ENCODE measurements at places on chromosomes 1 and 21. TPM values are rescaled to one million over a fixed set of nuclear protein-coding genes. Genes with fewer than 3 reads are reported as not detected.

Gene SIPA1L2
- 1.6 TPM for total RNA-seq

Gene OR2T35
- total RNA-seq, result not detected

DNA sequence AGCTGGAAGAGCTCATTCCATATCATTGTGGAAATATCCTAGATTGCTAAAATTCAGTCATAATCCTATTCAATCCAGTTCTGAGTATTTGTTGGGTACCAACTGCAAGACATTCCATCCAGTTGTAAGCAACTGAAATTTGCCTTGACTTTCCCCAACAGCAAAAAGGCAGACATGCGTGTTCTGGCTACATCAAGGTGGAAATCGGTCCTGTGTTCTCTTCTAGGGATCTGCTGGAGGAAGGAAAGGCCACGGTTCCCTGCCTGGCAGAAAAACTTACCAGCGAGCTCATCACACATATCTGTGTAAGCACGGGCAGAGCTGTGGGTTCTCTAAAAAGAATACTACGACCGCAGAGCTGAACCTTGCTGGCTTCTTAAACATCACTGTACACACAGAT is 17.5 kb downstream of the MX1 start:
- DNase-seq, result no peak
- peaks cover 70% of the 10 kb centered on the region for H3K36me3 ChIP-seq
- H3K4me3 ChIP-seq, result no peak overlapping the region
- no peaks in the 10 kb centered on the region for H3K4me1 ChIP-seq

GRCh38 chr1:209621741-209622655 is 30.2 kb downstream of the LAMB3 start:
- H3K4me1 ChIP-seq, result peaks cover 3% of the 10 kb centered on the region
- H3K27ac ChIP-seq, result no peak overlapping the region
- H3K27me3 ChIP-seq, result no peaks in the 10 kb centered on the region
- no peaks in the 10 kb centered on the region for H3K36me3 ChIP-seq
- no peak overlapping the region for H3K4me3 ChIP-seq

DNA sequence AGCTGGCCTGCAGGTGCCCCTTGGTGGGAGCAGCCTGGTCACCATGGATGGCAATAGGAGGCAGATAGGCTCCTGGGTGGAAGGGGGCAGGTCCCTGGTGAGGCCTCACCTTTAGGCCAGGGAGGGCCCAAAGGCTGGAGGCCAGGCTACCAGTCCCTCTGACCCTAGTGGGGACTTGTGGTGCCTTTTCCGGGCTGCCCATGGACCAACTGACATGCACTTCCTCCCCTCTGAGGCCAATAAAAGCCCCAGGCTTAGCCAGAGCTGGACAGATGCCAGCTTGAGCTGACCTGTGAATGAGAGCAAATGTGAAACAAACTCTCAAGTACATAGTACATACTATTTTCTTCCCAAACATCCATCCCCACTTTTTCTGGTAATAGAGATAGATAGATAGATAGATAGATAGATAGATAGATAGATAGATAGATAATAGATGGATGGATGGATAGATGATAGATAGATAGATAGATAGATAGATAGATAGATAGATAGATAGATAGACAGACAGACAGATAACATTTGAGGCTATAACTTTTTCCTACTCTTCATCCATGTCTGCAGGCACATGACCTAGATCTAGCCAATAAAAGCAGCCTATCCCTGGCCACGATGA is 9.2 kb upstream of the CTTNBP2NL start:
- peaks cover 6% of the 10 kb centered on the region for H3K4me1 ChIP-seq
- H3K4me3 ChIP-seq, result no peak overlapping the region
- H3K36me3 ChIP-seq, result no peaks in the 10 kb centered on the region
- H3K27me3 ChIP-seq, result no peaks in the 10 kb centered on the region
- no peak overlapping the region for H3K27ac ChIP-seq
- no peak for DNase-seq

DNA sequence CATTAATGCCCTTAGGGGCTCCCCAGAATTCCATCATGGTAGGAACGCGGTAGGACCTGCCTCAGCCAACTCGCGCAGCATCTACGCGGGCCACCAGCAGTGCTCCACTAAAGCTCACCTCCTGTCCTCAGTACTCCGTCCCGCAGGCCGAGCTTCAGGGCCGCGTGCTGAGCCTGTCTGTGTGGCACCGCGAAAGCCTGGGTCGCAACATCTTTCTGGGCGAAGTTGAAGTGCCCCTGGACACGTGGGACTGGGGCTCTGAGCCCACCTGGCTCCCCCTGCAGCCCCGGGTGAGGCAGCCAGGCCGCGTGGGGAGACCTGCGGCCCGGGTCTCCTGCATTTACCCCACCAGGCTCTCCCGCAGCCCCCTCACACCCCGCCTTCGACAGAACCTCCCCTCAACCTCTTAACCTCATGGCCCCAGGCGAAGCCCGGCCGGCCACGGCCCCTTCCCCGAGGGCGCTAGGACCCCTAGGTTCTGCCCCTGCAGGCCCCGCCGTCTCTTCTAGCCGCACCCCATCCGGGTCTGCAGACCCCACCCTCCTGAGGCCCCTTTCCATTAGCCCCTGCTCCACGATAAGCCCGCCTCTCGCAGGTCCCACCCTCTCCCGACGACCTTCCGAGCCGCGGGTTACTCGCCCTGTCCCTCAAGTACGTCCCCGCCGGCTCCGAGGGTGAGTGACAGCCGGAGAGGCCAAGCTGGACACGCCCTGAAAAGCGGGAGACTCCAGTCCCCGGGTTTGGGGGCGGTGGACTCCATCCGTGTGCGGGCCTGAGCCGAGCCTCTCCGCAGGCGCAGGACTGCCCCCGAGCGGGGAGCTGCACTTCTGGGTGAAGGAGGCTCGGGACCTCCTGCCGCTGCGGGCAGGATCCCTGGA is 9.1 kb downstream of the SYTL1 start:
- DNase-seq, result no peak
- peaks cover 23% of the 10 kb centered on the region for H3K4me1 ChIP-seq
- H3K36me3 ChIP-seq, result peaks cover 40% of the 10 kb centered on the region
- no peaks in the 10 kb centered on the region for H3K27me3 ChIP-seq

DNA sequence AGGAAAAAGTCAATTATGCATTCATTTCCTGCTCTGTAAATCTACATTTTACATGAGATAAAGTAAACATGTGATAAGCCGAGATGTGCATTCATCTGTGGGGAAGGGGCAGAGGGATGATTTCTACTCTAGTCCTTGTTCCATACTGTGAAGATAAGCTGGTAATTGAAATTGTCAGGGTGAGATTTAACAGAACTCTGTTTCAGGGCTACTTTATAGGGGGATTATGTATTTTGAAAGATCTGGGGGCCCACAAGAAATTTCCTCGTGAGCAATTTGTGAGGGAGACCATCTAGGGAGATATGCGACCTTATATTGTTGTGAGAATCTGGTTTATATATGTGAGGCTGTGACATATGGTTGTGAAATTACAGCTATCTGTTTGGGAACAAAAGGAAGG is 73.1 kb upstream of the KCNK1 start:
- H3K4me1 ChIP-seq, result no peaks in the 10 kb centered on the region
- no peaks in the 10 kb centered on the region for H3K27me3 ChIP-seq
- H3K4me3 ChIP-seq, result no peak overlapping the region
- H3K36me3 ChIP-seq, result no peaks in the 10 kb centered on the region
- no peak for DNase-seq

DNA sequence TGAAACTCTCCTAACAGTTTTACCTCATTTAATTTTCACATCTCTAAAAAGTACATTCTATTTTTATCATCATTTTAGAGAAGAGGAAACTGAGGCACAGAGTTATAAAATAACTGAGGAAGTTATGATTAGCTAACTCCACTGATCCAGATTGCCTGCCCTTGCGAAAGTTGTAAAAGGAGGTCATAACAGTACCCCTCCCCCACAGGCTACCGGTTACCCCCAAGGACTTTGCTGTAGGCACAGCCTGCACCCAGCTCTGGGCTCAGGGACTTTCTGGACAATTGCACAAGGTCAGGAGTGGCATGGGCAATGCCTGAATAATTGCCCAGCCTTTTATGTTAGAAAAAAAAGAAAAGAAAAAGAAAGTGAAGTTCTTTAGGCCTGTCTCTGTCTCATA is 22.7 kb downstream of the PIGM start:
- no peaks in the 10 kb centered on the region for H3K36me3 ChIP-seq
- no peaks in the 10 kb centered on the region for H3K4me1 ChIP-seq
- H3K27ac ChIP-seq, result no peak overlapping the region
- H3K4me3 ChIP-seq, result no peak overlapping the region
- DNase-seq, result no peak

- H3K4me3 ChIP-seq, result peak overlapping the region; percentile 25
- peak overlapping the region; percentile 58 for H3K27ac ChIP-seq
- peak; percentile 61 for DNase-seq
- H3K36me3 ChIP-seq, result no peaks in the 10 kb centered on the region
- H3K27me3 ChIP-seq, result no peaks in the 10 kb centered on the region
These were observed 755 bp downstream of the SCMH1 start for GRCh38 chr1:41241354-41241748.

- H3K36me3 ChIP-seq, result no peaks in the 10 kb centered on the region
- no peaks in the 10 kb centered on the region for H3K4me1 ChIP-seq
- H3K4me3 ChIP-seq, result no peak overlapping the region
- H3K27ac ChIP-seq, result no peak overlapping the region
- no peaks in the 10 kb centered on the region for H3K27me3 ChIP-seq
- DNase-seq, result no peak
These were observed 66.2 kb downstream of the RGL1 start for GRCh38 chr1:183871142-183871541.

DNA sequence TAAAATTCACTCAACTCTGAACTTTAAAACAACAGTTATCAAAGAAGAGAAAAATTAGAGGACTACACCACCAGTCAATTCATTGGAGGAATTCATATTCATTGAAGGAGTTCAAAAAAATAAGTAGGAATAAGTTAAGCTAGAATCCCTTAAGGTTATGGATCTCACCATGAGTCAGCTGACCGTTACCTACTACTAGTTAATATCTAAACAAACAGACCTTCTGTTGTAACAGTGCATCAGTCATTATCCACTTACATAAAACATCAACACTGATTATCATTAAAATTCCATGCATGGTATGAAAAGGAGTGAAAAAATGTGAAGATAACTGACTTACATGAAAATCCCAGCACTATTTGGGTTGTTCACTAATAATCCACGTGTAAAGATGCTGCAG is 44.9 kb downstream of the FOXJ3 start:
- no peak overlapping the region for H3K27ac ChIP-seq
- no peak overlapping the region for H3K4me3 ChIP-seq
- H3K36me3 ChIP-seq, result no peaks in the 10 kb centered on the region
- H3K27me3 ChIP-seq, result no peaks in the 10 kb centered on the region
- no peak for DNase-seq
- no peaks in the 10 kb centered on the region for H3K4me1 ChIP-seq

DNA sequence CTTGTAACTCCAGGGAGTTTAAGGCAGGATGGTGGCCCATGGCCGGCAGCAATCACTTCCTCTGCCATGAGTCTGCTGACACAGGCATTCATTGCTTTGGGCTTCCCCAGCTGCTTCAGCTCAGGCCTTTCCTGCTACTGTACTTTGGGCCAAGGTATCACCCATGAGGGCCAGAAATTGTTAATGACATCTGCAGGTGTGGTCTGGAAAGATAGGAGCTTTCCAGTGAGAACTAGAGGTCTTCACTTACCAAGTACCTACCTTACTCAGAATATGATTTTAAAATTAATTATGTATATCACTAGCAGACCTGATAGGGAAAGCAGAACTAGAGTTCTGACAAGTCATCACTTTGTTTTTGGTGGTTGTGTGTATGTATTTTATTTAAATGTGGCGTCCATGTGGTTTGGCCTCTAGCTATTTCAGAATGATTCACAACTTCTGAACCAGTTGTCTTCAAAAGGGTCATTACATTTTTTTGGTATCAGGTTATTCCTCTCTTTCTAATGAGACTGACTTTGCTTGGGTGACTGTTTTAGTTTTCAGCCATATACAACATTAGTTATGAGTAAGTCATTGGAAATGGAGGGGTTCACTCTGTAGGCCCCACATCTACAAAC is 2.7 kb downstream of the RGL1 start:
- no peak overlapping the region for H3K27ac ChIP-seq
- H3K4me1 ChIP-seq, result peaks cover 8% of the 10 kb centered on the region
- no peak overlapping the region for H3K4me3 ChIP-seq
- H3K27me3 ChIP-seq, result peaks cover 7% of the 10 kb centered on the region

DNA sequence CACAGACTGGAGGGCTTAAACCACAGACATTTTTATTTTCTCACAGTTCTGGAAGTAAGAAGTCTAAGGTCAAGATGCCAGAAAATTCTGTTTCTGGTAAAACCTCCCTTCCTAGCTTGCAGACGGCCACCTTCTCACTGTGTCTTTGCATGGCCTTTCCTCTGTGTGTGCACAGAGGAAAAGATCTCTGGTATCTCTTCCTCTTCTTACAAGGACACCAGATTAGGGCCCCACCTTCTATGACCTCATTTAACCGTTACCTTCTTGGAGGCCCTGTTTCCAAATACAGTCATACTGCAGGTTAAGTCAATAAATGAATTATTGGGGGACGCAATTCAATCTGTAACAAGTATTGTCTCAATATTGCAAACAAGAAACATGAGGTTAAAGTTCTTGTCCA is 63.0 kb upstream of the PRDX6 start:
- DNase-seq, result no peak
- no peak overlapping the region for H3K4me3 ChIP-seq
- H3K36me3 ChIP-seq, result peaks cover 9% of the 10 kb centered on the region
- no peaks in the 10 kb centered on the region for H3K27me3 ChIP-seq

GRCh38 chr21:16086121-16086520 is 356.3 kb downstream of the USP25 start:
- H3K4me1 ChIP-seq, result no peaks in the 10 kb centered on the region
- no peak for DNase-seq
- no peak overlapping the region for H3K27ac ChIP-seq
- H3K27me3 ChIP-seq, result no peaks in the 10 kb centered on the region

Measured in natural killer cell (primary cell).